ENCODE measurements at places on chromosomes 2 and 18.

- DNase-seq, result no peak
These were observed 37.3 kb downstream of the MTCL1 start for GRCh38 chr18:8742387-8743361.

DNA sequence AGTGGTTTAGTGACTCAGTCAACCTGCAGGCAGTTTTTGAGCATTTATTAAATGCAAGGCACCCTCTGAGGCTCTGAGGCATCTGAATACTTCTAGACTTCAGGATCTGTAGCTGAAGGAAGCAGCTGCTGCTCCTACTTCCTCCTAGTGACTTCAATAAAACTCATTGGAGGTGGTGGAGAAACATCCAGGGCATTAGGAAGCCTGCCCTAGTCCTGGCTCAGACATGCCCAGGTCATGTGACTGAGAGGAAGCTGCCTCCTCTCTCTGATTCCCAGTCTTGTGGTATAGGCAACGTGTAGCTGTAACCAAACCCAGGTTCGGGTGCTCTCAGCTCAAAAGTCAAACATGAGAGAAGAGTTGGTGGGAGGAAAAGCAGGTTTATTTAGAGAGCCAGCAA lies 287.2 kb upstream of the GYPC start:
- no peak for DNase-seq

GRCh38 chr2:64837116-64837731 lies 152.0 kb upstream of the SLC1A4 start:
- peak; percentile 83 for DNase-seq

- DNase-seq, result no peak
These were observed 369.4 kb upstream of the CYRIA start for GRCh38 chr2:17035010-17035409.

GRCh38 chr2:7201851-7202250 lies 284.6 kb downstream of the RNF144A start:
- DNase-seq, result no peak
